ENCODE measurements at places on chromosomes 5 and 9.

- DNase-seq, result no peak
Observed at GRCh38 chr5:67164856-67165525, 31.6 kb downstream of the CD180 start.

- no peak for DNase-seq
Observed at GRCh38 chr5:165892383-165892782, 2387.0 kb downstream of the MAT2B start.

DNA sequence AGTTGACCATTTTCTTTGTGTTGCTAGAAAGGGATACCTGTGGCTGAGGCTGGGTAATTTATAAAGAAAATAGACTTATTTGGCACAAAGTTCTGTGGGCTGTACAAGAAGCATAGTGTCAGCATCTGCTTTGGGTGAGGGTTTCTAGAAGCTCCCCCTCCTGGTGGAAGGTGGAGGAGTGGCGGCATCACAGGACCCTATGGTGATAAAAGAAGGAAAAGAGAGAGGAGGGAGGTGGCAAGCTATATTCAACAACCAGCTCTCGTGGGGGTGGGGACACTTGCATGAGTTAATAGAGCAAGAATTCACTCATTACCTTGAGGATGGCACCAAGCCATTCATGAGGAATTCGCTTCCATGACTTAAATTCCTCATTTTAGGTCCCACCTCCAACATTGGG, 2041.4 kb upstream of the CDH9 start:
- no peak for DNase-seq

GRCh38 chr9:7892975-7893374, 93.4 kb upstream of the DMAC1 start:
- no peak for DNase-seq

GRCh38 chr9:92965061-92965758, 17.9 kb downstream of the FGD3 start:
- DNase-seq, result peak; percentile 67

- DNase-seq, result peak; percentile 61
Observed at GRCh38 chr5:139637438-139638089, 10.6 kb upstream of the CXXC5 start.

DNA sequence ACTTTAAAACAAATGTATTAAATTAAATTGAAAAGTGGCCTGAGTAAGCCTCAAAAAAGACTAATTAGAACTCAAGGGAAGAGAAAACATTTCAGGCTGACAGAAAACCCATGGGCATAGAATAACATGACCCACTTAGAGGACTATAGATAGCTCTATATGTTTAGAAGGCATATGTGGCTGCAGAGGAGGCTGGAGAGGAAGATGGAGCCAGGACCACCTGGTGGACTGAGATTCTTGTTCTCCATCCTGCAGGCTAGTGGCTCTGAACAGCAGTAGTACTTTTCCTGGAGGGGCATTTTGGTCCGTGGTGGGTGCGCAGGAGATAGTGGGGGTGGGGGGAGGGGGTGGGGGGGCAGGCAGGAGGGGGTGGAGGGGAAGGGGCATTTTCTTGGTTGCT, 10.3 kb upstream of the NPR2 start:
- DNase-seq, result no peak

GRCh38 chr9:108603141-108603540, 252.6 kb downstream of the ACTL7B start:
- no peak for DNase-seq

DNA sequence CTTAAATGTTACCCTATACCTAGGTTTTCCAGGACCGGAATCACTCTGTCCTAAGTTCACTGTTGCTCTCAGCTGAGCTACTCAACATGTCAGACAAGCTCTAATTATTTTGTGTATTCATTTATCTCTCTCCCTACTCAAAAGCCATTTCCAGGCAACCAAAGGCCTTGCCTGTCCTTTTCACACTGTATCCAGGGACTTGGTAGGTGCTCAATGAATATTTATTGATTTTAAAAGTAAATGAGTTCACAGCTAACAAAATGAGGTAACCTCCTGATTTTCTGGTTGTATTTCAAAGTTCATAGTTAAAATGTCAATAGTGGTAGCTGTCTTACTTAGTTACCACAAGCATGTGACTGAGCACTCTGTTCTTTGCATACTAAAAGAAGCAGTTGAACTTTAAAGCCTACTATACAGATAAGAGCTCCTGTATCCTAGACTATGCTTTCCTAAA, 522.2 kb downstream of the ACTL7B start:
- DNase-seq, result no peak

DNA sequence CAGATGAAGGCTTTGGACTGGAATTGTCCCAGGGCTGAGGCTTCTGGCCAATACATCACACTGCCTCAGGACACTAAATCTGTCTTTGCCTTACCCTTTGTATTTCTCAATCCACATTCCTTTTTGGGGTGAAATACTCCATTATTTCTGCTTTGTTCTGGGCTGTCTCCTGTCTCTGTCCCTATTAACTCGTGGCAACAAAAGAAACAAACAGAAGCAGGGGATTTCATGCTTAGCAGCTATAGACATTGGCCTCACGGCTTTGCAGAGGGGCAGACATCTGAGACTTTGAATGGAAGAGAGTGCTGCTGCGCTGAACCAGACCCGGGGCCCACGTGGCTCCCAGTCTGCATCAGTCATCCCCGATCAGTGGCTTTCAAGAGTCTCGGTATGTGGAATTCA, 129.7 kb downstream of the ARL15 start:
- DNase-seq, result no peak
